GF-D8 (cell line): ENCODE measurements at places on chromosomes 6 and 20.

DNA sequence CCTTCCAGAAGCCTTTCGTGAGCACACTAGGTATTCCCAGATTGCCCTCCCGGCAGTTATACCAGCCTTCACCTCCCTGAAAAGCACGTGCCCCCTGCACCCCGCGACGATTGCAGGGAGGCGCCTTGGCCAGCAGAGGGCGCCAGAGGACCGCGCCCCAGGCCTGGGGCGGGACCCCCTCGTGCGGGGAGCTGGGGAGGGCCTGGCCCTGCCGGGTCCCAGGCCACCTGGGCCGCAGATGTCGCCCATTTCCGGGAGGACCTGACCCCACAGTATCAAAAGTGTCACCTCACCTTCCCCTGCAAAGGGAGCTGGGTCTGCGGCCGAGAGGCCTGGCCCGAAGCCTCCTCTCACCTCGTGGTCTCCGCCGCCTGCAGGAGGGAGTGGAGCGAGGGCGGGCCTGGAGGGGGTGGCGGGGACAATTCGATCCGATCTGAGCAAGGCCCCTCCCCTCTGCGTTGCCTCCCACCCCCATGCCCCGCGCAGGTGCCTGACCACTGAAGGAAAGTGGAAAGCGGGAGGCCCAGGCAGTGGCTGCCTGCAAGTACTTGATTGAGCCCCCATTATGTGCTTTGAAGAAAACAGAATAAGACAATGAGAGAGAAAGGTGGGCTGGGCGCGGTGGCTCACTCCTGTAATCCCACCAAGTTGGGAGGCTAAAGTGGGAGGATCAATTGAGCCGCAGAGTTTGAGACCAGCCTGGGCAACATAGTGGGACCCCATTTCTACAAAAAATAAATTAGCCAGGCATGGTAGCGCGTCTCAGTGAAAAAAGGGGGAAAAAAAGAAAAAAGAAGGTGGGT lies 3.5 kb upstream of the SNAI1 start:
- DNase-seq = no peak

DNA sequence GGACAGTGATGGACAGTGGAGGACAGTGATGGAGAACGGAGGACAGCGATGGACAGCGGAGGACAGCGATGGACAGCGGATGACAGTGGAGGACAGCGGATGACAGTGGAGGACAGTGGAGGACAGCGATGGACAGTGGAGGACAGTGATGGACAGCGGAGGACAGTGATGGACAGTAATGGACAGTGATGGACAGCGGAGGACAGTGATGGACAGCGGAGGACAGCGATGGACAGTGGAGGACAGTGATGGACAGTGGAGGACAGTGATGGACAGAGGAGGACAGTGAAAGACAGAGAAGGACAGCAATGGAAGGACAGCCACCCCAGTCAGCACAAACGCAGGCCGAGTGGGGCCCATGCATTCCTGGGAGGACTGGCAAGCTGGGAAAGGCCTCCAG lies 3.4 kb upstream of the NKAIN4 start:
- DNase-seq = no peak

DNA sequence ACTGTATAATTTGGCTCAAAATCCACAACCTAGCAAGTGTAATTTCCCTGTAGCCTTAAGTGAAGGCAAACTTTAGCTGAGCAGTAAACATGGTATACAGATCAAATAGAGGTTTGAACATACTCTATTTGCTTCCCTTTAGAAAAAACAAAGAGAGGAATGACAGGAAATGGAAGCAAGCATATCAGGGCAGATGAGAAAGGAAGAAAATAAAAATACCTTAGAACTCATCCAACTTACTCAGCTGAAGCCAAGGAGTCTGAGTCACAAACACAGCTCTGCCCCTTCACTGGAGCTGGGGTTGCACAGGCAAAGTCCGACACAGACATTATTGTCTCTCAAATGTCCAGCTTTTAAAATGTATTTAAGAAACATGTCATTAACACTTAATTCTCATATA lies 379.9 kb upstream of the IRAK1BP1 start:
- DNase-seq = no peak

DNA sequence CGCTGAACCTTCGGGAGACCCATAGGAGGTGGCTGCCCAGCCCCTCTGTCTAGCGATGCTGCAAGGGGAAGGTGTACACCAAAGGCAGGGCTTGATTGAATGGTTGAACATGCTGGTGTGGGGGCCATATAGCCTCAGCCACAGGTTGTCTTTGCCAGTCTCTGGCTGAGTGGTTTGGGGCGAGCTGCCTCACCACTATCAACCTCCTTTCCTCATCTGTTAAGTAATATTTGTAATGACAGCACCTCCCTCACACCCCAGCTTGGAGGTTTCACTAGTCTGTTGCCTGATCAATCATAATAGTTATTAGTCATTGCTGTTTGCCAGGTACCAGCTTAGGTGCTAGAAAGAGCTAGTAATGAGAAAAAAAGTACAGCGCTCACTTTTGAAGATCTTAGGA lies 11.8 kb upstream of the ZNF831 start:
- DNase-seq = no peak

DNA sequence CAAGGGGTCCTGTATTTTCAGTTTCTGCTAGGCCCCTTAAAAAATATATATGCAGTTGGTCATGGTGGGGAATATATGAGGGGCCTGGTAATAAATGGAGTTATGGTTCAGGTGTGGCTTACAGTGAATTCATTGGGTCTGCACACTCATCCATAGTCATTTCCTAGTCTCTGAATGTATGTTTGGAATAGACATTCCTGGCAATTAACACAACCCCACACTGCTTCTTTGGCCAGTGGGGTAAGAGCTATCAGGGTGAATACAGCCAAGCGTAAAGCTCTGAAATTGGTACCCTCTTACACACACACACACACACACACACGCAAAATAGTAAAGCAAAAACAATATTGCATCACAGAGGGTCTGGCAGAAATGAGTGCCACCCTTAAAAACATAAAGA lies 56.5 kb downstream of the QRSL1 start:
- DNase-seq = no peak

GRCh38 chr6:106473812-106474211 lies 113.3 kb downstream of the CRYBG1 start:
- DNase-seq = no peak

- DNase-seq = no peak
Measured at GRCh38 chr6:34705241-34705640, 8.7 kb upstream of the ILRUN start.

DNA sequence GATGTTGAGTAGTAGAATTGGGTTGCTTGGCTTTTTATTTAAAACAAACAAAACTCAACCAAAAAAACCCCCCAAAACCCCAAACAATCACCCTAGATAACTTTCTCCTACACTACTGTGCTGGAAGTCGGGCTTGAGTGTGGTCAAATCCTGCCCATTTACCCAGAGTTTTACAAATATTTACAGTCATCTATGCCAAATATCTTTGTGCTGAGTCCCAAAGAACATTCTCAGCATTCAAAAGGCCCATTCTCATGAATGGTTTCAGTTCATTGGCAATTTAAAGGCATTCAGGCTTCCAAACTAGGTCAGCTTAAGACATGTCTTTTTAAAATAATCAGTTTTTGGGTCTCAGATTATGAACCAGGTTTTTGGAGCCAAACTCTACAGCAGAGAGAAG lies 1.8 kb downstream of the RNF144B start:
- no peak for DNase-seq

DNA sequence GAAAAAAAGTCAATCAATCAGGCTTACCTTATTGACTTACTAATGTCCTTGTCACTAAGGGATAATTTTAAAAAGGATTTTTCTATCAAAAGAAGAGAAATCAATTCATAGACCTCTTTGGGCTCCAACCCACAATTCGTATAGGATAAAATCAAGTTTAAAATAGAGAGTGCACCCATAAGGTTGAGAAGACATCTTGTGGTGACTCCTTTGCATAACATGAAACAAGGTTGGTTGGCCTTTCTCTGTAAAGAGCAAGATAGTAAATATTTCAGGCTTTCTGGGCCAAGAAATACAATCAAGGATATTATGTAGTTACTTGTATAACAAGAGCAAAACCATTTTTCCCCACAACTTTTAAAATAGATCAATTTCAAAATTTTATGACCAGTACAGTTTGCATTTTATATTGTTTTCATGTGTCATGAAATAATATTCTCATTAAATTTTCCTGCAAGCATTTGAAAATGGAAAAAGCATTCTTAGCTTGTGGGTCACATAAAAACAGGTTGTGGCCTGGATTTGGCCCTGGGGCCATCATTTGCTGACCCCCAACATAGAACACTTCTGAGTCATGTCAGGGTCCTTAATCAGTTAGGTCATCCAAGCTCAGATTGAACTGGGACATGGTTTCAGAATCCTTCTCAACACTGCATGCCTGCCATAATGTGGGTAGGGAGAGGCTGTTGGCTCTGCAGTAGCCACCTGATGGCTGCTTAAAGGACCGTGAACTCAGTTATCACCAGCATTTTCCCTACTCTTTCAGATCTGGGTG lies 76.7 kb downstream of the MYB start:
- DNase-seq = no peak

GRCh38 chr20:3172933-3173609 lies at the start of gene LZTS3:
Gene LZTS3 (minus strand): TSS chr20:3173549. CDS start chr20:3167163, 6,386 bp downstream.
- no peak for DNase-seq

DNA sequence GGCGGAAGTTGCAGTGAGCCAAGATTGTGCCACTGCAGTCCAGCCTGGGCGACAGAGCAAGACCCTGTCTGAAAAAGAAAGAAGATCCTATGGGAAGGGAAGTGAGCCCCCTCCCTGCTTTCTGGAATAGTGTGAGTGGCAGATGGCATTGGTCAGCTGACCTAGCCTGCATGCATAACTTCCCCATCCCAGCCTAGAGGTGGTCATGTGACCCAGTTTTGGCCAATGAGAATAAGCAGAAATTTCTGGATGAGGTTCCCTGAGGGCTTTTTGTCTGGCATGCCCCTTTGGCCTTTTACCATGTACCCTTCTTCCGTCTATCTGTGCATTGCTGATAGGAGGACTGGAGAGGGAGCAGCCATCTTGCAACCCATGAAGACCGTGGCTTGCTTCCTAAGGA lies 269.3 kb downstream of the NRN1 start:
- no peak for DNase-seq

DNA sequence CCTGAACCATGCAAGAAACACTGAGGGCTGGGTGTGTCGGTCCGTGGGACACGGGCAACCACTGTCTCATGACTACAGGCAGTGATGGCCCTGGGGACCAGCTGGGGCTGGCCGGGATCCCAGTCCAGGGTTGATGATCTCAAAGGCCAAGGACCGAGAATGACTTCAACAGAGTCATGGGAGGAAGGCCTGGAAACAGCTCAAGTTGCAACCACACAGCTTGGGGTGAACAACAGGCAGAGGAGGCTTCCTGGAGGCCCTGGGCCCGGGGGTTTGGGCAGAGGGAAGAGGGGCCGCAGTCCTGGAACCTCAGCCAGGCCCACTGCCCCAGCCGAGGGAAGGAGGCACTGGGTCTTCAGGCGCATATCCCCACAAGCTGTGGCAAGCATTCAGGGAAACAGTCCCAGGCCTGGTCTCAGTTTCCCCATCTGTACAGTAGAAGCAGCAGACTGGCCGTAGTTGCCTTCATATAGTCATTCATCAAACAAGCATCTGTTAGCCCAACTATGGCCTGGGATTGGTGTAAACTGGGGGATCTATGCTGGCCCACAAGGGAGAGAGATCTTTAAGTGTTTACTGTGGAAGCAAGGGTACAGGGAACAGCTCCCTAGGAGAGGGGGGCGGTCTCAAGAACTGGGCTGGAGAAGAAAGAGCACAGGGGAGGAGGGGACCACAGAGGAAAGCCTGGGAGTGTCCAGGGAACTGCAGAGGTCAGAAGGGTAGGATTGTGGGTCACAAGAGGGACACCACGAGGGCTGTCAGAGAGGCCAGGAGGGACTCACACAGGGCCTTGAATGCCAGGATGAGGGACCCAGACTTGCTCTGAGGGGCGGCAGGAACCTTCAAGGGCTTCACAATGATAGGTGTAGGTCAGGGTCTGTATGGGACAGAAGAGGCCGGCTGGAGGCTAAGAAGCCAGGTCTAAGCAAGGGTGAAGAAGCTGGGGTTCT lies 2.1 kb downstream of the MYL9 start:
- no peak for DNase-seq

DNA sequence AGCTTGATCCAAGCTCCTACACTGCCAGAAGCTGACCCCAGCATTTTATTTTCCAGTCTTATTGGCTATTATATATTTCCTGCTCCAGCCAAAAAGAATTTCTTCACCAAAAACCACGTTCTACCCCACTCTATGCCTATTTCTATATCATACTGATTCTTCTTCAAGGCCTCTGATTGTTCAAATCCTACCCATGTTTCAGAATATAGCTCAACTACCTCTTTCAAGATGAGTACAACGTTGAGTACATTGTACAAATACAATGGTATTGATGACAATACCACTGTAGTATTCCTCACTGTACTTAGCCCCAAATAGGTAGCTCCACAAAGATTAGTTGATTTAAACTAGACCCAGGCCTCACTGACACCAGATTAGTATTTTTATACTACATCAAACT lies 31.0 kb downstream of the ASCC3 start:
- no peak for DNase-seq

- no peak for DNase-seq
Measured at GRCh38 chr20:25006431-25007167, 14.0 kb upstream of the APMAP start.

- DNase-seq = no peak
Measured at GRCh38 chr6:86285876-86286275, 643.2 kb upstream of the SYNCRIP start.

GRCh38 chr6:72849346-72849745 lies 227.5 kb downstream of the KCNQ5 start:
- DNase-seq = no peak

GRCh38 chr6:44456070-44456965 lies 68.8 kb downstream of the CDC5L start:
- DNase-seq = no peak

GRCh38 chr6:126040826-126041225 lies 54.5 kb downstream of the TRMT11 start:
- DNase-seq = peak; percentile 21

GRCh38 chr6:33112148-33112547 lies 36.4 kb downstream of the HLA-DPB1 start:
- no peak for DNase-seq

GRCh38 chr6:128417698-128418097 lies 102.7 kb downstream of the PTPRK start:
- DNase-seq = no peak

- no peak for DNase-seq
Measured at GRCh38 chr20:5864428-5864827, 85.9 kb downstream of the TRMT6 start.

DNA sequence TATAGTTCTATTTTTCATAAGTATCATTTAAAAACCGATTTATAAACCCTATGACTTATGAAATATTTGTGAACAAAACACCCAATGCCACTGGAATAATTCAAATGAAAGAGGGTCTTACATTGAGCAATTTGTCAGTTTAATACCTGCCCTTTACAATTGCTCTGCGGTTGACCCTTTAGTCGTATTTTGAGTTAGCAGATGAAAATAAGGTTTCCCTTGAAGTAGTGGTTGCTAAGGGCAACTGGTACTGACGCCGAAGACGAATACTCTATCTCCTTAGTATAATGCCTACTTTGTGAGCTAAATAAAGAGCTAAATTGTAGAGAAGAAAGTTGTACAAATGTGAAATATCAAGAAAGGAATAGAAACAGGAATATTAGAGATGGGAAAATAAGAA lies 69.4 kb downstream of the KCNQ5 start:
- DNase-seq = no peak

- no peak for DNase-seq
Measured at GRCh38 chr6:45663251-45664221, 285.8 kb upstream of the SUPT3H start.
